ENCODE measurements at places on chromosomes 2 and 18. TPM values are rescaled to one million over a fixed set of nuclear protein-coding genes. Genes with fewer than 3 reads are reported as not detected.

CCDC178 gene
- total RNA-seq: not detected

SPIRE1 gene
- total RNA-seq: 36.4 TPM

KLHL29 gene
- 3.1 TPM for total RNA-seq

LRP2 gene
- total RNA-seq: not detected

ASIC4 gene
- 0.30 TPM for total RNA-seq

LGALSL gene
- total RNA-seq: 9.7 TPM

SCN9A gene
- total RNA-seq: 5.2 TPM

TSPYL6 gene
- total RNA-seq: not detected

BMP10 gene
- not detected for total RNA-seq

VAMP5 gene
- 7.4 TPM for total RNA-seq

C2orf72 gene
- total RNA-seq: not detected

ALLC gene
- not detected for total RNA-seq

FIGN gene
- 3.1 TPM for total RNA-seq

CDK15 gene
- total RNA-seq: not detected

IL36G gene
- not detected for total RNA-seq

CAPN14 gene
- 0.35 TPM for total RNA-seq

RALB gene
- 86.6 TPM for total RNA-seq

PLGLB2 gene
- 1.9 TPM for total RNA-seq

KCNIP3 gene
- total RNA-seq: 3.5 TPM

PPIL3 gene
- 41.0 TPM for total RNA-seq

CCDC121 gene
- total RNA-seq: 2.9 TPM

TTR gene
- not detected for total RNA-seq

CIB4 gene
- total RNA-seq: not detected

COLEC12 gene
- total RNA-seq: not detected

PSTPIP2 gene
- not detected for total RNA-seq

SCYGR4 gene
- not detected for total RNA-seq

CFC1 gene
- not detected for total RNA-seq

TRIM43 gene
- total RNA-seq: not detected

Measured in PC-9 (cell line).